ENCODE measurements at places on chromosomes 6 and 20.

GRCh38 chr6:136524936-136525413 is 25.2 kb downstream of the MAP7 start:
- no peak for DNase-seq

DNA sequence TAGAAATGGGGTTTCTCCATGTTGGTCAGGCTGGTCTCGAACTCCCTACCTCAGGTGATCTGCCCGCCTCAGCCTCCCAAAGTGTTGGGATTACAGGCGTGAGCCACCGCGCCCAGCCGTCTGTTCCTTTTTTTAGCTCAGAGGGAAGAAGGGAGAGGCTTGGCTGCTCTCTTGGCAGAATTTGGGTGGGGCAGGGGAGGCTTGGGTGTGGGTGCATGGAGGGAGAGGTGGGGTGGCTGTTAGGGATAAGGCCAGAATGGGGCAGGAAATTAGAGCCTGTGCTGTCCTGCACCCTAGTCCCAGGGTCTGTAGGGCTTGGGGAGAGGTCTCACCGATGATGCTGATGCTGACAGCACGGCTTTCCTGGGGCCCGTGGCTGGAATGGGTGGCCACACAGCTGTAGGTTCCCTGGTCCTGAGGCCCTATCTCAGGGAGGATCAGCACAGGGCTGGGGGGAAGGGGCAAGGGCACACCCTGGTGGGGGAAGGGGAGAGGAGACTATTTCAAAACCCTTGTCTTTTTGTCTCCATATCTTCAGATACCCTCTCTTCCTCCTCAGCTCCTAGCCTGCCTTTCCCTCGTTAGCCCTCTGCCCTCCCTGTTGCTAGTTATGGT is 2.0 kb downstream of the AGER start:
- DNase-seq = no peak

GRCh38 chr6:40888456-40888990 is 150.5 kb downstream of the UNC5CL start:
- DNase-seq = no peak

DNA sequence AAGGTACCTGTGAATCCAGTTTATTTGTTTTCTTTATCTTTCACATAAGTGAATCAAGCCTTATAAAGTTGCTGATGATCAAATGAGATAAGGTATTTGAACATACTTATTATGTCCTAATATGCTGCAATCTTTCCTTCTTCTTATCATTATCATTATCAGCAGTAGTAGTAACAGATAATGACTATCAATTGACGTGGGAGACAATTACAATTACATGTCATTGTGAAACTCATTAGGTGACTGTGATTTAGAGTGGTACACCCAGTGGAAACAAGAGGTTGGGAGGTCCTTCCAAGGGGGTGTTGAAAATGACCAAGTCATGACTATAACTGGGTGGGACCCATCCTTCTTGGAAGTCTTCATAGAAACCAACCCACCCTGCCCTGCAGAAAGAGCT is 2.8 kb downstream of the CLIC5 start:
- no peak for DNase-seq

DNA sequence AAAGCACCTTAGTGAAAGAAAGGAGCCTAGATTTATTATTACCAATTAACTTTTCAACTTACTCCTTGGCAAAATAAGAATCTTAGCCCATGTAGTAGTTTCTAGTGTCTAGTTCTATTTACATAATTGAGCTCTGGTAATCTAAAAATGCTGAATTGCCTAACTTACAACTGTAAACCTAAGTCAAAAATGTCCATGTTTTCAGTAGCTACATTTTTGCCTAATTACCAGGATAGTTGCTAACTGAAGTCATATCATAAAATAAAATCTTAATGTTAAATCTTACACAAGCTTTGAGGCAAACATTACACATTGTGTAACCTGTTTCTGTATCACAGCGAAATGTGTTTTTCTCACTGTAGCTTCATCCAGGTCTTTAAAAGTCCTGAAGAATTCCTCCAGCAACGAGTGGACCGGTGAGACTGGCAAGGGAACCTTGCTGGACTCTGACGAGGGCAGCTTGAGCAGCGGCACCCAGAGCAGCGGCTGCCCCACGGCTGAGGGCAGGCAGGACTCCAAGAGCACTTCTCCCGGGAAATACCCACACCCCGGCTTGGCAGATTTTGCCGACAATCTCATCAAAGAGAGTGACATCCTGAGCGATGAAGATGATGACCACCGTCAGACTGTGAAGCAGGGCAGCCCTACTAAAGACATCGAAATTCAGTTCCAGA is 7.6 kb upstream of the CLDN20 start:
- no peak for DNase-seq

- DNase-seq = no peak
These were observed 182.0 kb upstream of the MYLIP start for GRCh38 chr6:15946701-15947385.

GRCh38 chr6:487956-488355 is 96.4 kb downstream of the IRF4 start:
- DNase-seq = no peak

GRCh38 chr6:147216915-147217314 is 12.7 kb downstream of the STXBP5 start:
- DNase-seq = no peak

DNA sequence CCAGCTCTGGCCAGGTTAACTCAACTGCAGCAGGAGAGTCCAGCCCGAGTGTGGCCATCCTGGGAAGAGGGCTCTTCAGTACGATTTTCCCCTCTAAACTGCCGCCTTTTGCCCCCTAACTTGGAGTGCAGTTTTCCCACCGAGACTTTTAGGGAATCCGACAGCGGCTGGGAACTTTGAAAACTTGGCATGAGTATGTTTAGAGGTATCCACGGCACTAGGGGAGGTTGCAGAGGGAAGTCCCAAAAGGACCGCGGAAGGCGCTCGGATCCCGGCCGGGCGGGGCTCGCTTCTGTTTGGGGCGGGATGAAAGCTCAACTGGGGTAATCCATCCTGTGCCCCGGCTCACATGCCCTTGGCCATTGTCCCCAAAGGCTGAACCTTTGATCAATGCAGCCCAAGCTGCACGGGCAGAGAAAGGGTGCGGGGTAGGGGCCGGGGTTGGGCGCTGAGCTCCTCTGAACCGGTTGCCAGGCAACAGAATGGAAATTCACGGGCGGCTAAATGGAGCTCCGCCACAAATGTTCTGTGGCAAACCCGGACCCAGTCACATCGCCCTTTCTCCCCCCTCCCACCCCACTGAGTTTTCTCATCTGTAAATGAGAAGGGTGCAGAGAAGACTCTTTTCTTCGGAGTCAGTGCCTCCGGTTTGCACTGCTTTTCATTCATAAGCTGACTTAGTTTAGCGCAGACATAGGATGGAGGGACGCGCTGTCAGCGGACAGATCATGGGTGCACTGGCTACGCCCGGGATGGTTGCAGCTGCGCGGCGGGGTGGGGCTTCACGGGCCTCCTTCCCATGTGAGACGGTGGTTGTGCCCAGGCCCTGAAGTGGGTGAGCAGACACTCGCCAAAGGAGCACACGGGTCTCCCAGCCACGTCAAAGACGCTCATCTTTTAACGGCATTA is 2.3 kb downstream of the BMP6 start:
- peak; percentile 60 for DNase-seq

DNA sequence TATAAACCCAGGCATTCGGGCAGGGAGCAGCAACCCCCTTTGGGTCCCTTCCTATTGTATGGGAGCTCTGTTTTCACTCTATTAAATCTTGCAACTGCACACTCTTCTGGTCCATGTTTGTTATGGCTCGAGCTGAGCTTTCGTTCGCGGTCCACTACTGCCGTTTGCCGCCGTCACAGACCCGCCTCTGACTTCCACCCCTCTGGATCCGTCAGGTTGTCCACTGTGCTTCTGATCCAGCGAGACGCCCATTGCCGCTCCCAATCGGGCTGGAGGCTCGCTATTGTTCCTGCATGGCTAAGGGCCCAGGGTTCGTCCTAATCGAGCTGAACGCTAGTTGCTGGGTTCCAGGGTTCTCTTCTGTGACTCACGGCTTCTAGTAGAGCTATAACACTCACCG is 111.3 kb downstream of the TMEM170B start:
- no peak for DNase-seq

- no peak for DNase-seq
These were observed 19.7 kb downstream of the CGA start for GRCh38 chr6:87075168-87075567.

- no peak for DNase-seq
These were observed 583.7 kb downstream of the EPM2A start for GRCh38 chr6:145151624-145152023.

DNA sequence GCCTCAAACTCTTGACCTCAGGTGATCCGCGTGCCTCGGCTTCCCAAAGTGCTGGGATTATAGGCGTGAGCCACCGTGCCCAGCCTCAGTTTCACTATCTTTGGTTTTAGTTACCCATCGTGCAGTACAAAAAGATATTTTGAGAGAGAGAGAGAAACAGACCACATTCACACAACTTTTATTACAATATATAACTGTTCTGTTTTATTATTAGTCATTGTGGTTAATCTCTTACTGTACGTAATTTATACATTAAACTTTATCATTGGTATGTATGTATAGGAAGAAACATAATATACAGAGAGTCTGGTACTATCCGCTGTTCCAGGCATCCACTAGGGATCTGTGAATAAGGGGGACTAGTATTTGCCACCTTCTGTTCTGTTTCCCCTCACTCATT is 29.4 kb upstream of the TAF8 start:
- DNase-seq = no peak

DNA sequence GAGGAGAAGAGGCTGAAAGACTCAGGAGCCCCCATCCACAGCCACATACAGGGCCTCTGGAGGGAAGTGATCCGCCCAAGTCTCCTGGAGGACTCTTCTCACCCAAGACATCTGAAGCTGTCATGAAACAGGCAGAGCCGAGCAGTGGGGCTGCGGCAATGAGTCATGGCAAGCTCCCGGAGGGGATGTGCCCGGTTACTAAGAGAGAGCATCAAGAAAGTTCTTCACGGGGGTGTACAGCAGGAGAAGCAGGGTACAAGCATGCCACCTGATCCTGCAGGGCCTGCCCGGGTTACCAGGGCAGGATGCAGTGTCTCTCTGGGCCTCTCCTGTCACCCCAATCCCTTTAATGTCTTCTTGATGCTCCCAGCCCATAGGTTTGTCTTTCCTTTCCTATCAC is 21.1 kb downstream of the TRIM26 start:
- DNase-seq = no peak

DNA sequence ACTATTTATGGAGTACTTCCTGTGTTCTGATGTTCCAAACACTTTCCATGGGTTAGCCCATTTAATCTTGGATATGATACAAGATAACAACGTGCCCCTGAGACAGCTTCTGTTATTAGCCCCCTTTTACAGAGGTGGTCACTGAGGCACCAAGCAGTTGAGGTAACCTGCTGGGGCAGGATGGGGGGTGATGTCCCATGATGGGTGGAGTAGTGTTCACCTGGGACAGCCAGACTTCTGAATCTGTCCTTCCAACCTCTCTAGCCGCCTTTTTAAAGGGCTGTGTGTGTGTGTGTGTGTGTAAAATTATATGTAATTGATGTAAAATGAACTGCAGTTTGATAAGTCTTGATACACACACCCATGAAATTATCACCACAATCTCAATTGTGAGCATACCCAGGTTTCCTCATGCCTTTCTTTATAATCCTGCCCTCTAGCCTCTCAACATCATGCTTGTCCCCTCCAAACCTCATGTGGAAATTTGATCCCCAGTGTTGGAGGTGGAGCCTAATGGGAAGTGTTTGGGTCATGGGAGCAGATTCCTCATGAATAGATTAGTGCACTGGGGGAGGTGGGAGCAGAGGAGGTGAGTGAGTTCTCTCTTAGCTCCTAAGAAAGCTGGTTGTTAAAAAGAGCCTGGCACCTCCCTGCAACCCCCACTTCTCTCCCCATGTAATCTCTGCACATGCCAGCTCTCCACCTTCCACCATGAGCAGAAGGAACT is 39.2 kb downstream of the PLAGL2 start:
- DNase-seq = no peak

DNA sequence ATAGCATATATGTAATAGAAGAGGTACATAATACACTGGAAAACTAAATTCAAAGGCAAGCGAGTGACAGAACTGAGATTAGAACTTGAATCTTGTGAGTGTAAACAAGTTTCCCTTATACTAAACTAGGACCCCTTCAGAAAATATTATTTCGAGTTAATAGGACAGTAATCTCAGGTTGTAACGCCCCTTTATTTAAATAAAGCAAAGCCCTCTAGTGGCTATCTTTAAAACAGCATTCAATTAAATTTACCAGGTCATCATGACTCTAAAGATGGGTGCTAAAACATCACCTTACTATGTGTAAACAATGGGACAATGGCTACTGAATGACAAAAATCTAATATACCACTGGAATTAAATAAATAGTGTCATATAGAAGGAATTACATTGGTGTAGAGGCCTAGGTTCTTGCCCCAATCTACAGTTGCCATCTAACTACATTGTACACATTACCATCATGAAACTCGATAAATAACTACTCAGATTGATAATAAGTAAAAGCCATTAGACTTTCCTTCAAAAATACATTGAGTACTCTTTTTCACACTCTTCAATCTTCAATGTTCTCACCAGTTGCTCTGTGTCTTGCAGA is 255.4 kb upstream of the IRAK1BP1 start:
- peak; percentile 24 for DNase-seq

DNA sequence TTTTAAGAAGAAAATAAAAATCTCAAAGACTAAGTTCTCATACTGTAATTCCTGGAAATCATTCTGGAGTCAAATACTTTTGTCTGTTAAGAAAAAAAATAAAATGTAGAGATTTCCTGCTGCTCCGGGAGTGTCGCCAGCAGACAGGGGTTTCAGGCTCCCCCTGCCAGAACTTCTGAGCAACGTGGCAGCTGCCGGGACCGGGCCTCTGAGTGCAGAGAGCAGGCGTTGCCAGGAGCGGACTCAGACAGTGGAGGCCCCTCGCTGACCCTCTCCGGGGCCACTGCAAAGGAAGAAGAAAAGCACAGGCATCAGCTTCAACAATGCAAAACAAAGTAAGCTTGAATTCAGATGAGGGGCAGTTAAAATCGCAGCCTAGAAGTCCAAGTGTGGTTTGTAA is 95.5 kb downstream of the THBS2 start:
- no peak for DNase-seq

DNA sequence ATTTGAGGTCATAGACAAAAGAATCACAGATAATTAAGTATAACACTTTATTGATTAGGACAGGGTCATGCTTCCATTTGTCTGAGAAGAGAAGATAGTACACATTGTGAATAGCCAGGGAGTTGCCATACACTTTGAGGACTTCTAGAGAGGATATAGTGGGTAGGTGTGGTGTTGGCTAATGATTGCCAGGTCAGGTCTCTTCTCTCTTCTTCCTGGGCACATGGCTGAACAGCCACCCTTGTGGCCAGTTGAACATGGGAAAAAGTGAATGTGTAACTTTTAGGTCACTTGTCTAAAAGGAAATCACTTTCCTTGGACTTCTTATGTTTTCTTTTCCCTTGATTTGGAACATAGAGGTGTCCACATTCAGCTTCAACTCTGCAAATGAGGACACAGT is 772.1 kb upstream of the MAP3K7 start:
- DNase-seq = no peak
